ENCODE measurements at places on chromosomes 5 and 9. TPM values are rescaled to one million over a fixed set of nuclear protein-coding genes. Genes with fewer than 3 reads are reported as not detected.

The ANKRD20A1 gene
- total RNA-seq = 0.64 TPM

The PTGER4 gene
- total RNA-seq = 45.7 TPM

The FAM153A gene
- total RNA-seq = 8.4 TPM

The HSPA5 gene
- total RNA-seq = 124 TPM

The NFIB gene
- not detected for total RNA-seq

The SCGB3A2 gene
- not detected for total RNA-seq

The SPINK4 gene
- total RNA-seq = not detected

The PRUNE2 gene
- total RNA-seq = 0.42 TPM

The JADE2 gene
- total RNA-seq = 93.8 TPM

The ABO gene
- 0.27 TPM for total RNA-seq

The HRH2 gene
- 25.5 TPM for total RNA-seq

The OR1Q1 gene
- total RNA-seq = not detected

The SPARC gene
- 0.27 TPM for total RNA-seq

The FBXO4 gene
- total RNA-seq = 13.9 TPM

The LMBRD2 gene
- 12.9 TPM for total RNA-seq

The DOCK2 gene
- 300 TPM for total RNA-seq

The SLC34A3 gene
- total RNA-seq = not detected

The PLCXD3 gene
- total RNA-seq = not detected

The AGXT2 gene
- not detected for total RNA-seq
